T-helper 1 cell (primary cell): ENCODE measurements at places on chromosomes 12 and 14.

DNA sequence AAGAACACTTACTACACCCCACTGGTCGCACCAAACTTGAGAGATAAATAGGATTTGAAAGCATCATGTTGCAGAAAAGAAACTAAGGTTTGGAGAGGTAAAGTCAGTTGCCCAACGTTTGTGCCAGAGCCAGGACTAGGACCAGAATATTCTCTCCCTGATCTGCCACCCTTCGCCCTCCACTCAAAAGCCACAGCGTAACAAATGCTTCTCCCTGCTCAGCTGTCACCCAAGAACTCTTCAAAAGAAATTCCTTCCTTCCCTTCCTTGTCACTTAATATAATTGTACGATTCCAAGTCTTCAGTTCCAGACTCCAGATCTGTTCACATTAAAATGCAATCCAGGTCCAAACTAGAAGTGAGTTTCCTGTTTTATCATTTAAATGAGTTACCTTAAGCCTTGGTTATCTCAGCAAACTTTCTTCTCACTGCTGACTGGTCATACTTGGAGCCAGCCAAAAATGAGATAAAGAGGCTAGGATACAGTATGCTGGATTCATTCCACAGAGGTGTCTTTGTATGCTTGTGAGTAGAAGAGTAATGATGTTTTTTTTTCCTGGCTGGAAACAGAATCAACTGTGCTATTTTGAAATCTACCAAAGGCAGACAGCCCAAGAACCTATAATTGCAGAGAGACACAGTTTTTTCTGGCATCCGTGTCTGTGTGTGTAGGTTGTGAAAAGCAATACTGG is 12.8 kb upstream of the PPFIBP1 start:
- no peak for DNase-seq

DNA sequence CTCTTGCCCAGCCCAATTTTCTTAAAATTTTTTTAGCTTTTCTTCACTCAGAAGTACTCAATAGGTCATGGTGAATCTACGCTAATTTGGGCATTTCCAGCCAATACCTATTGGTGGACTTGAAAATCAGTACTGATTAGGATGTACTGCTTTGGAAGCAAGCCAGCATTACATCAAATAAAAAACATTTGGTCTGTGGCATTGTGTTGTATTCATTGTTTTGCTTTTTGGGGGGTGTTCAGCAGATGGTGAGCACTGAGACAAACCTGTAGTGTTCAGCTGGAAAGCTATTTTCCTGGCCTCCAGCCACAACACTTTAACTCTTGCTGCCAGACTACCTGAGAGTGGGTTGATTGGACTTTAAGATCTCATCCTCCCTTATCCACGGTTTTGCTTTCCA is 4.0 kb downstream of the MAPKAPK5 start:
- DNase-seq, result no peak

DNA sequence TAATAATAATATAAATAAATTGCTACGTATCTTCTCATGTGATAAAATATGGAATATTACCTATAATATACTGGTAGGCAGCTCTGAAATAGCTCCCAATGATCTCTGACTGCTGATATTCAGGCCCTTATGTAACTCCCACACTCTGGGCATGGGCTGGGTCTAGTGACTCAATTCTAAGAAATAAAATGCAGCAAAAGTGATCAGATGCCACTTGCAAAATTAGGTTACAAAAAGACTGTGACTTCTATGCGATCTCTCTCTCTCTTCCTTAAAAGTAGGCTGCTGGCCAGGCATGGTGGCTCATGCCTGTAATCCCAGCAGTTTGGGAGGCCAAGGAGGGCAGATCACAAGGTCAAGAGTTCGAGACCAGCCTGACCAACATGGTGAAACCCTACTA is 10.3 kb upstream of the CACNB3 start:
- no peak for DNase-seq

GRCh38 chr14:31026450-31027235 is 464 bp upstream of the STRN3 start:
- DNase-seq, result peak; percentile 82

GRCh38 chr12:69512820-69513219 is 42.6 kb downstream of the FRS2 start:
- no peak for DNase-seq

GRCh38 chr12:13233830-13234641 is 37.5 kb downstream of the EMP1 start:
- no peak for DNase-seq

DNA sequence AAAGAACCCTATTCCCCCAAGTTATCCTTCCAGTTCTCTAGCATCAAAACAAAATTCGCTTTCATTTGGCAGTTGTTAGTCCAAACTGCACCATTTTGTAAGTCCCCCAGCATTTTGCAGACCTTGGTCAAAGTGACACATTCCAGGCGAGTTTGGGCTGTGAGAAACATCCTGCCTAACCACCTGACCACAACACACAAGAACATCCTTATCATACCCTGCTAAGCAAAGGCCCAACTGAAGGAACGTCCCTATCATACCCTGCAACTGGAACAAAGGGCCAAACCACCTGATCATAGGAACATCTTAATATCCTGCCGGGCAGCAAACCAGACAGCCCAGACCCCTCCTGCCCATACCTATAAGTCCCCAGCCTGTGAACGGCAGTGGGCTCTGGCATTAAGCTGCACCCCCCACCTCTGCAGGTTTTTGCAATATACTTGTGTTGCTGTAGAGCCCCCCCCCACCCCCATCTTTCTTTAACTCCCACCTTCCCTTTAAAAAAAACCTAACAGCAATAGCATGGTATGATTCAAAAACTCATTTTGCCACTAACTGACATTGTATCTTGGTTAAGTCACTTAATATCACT is 2.7 kb downstream of the PCNX4 start:
- DNase-seq, result no peak

DNA sequence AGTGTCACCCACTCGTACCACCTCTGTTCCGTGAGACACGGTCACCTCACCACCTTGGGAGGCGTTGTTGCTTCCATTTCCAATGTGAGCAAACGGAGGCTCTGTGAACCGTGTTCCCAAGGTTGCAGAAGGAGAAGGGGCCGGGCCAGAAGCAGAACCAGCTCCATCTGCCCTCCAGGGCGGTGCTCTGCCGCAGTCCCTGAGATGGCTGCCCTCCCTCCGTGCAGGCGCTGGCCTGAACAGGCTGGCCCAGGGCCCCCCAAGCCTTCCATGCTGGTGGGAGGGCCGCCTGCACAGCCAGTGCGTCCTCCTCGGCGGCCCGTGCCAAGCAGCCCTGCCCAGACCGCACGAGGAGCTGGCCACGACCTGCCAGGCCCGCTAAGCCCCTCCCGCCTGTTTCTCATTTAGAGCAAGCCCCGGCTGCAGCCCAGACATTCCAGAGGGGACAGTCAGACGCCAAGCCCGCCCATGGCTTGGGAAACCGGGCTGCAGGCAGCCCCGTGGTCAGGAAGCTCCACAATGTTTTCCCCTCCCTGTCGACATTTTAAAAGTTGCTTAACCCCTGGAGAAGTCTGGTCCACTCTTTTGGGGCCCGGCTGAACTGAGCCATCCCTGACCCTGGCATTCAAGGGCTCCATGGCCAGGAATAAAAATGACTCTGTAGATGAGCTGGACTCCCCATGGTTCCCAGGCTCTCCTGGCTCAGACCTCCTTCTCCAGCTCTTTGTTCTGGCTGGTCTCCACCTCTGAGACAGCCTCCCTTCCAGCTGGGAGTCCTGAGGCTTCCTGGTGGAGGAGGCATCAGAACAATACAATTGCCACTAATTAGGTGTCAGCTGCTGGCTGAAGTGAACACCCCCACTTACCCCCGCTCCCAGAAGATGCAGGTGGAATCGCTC is 236.0 kb downstream of the BCL11B start:
- DNase-seq, result no peak

DNA sequence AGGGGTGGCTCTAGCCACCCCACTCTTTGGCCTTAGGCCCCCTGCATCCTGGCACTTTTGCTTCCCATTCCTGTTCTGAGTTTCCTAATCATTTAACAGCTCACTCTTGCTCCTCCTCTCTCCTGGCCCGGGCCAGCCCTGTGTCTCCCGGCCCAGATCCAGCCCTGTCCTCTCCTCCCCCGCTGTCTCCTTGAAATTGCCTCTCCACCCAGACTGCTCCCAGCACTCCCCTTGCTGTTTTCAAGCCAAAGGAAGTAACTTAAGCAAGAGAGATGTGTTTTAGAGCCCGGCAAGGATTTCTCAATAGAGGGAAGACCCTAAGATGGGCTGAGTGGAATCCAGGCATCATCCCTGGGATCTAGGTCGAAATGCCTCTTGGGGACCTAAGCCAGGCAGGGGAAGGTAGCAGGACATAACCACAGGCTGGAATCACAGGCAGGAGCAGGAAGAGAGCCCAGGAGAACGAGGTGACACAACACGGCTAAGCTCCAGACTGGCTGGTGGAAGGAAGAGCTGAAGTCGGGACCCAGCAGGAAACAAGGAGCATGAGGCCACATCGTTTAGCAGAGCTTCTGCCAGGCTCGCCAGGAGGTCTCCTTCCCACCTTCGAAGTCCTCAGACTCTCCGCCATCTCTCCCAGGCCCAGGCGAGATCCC is 2.0 kb upstream of the LRP1-AS start:
- DNase-seq, result no peak

DNA sequence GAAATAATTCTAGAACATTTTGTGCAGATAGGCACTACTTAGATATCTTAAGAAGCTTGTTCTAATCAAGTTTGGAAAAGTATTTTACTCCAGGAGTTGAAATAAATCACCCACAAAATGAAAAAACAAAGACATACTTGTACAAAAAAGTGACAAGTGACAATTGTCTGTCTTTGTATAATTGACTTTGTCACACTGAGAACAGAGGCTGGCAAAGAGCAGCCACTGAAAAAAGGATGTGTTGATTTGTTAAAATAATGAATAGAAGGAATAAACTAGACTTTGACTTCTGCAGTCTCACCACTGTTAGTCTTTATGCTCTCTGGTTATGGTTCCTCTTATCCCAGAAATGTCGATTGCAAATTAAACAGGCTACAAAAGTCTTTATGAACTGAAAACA is 77.6 kb downstream of the PTPRR start:
- DNase-seq, result no peak

- no peak for DNase-seq
These were observed 36.9 kb upstream of the SINHCAF start for GRCh38 chr12:31362759-31363415.

- DNase-seq, result no peak
These were observed 880.1 kb upstream of the FBXO33 start for GRCh38 chr14:40312296-40312695.

DNA sequence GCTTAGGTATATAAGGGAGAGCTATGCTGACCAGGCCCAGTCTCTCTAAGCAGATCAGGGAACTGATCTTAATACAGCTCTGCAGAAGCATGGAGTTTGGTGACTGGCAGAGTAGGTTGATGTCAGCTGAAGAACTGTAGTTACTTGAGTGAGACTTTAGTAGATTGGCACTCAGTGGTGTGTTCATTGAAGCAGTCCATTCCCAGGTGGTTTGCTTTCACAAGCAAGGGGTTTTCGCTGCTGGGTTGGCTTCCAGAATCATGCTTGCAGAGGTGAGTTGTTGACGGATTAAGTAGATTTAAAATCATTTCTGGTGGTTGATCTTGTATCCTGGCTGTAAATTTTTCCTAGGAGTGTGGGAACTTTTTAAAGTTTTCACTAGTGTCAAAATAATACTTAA is 6.5 kb upstream of the DHRS7 start:
- DNase-seq, result no peak
